ENCODE measurements at places on chromosomes 12 and 14.

DNA sequence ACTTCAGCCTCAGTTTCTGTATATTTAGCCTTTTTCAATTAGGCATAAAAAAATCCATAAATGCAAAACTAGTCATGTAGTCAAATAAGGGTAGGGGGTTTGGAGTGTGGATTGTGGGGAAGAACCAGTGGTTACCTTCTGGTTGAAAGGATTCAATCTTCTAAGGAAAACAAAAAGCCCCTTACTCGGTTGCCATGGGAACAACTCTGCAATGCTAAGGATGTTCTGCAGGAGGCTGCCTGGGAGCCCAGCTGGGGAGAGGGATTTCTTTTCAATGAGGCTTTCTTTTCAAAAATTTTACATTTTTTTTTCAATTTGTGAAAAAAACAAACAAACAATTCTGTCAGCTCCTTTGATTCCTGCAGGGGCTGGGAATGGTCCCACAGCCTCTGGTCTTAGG lies 67.2 kb downstream of the SLC8A3 start:
- no peak for DNase-seq

- DNase-seq, result no peak
Measured at GRCh38 chr14:98466807-98467206, 805.2 kb downstream of the BCL11B start.

- DNase-seq, result no peak
Measured at GRCh38 chr12:49564686-49565405, 3.1 kb downstream of the MCRS1 start.

DNA sequence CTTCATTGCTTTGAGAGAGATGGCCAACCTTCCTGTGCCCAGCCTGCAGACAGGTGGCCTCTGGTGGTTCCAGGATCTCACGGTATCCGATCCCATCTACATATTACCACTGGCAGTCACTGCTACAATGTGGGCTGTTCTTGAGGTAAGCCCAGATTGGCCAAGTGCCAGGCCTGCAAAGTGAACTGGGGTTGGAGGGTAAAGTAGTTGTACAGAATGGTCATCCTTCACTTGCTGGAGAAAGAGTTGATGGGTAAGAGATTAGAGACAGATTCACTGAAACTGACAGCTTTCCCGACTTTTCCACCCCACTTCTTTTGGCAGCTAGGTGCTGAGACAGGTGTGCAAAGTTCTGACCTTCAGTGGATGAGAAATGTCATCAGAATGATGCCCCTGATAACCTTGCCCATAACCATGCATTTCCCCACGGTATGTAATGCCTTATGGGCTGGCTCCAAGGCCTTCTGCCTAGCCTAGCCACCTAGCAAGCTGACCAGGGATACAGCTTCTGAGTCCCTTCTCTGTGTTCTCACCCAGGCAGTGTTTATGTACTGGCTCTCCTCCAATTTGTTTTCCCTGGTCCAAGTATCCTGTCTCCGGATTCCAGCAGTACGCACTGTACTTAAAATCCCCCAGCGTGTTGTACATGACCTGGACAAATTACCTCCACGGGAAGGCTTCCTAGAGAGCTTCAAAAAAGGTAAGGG lies 4.1 kb downstream of the OXA1L start:
- DNase-seq, result no peak

DNA sequence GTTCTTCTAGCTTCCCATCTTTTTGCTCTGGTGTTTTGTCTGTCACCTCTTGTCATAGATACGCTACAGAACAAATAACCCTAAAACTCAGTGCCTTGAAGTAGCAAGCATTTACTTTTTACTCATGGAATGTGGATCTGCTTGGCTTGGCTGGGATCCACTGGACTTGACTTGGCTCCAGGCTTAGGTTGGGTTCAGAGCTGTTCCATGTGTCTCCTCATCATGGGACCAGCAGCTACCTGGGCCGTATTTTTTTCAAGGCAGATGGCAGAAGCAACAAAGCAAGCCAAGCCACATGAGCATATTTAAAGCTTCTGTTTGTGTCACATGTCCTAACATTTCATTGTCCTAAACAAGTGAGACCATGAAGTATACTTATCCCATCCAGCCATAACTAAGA lies 48.7 kb upstream of the ATF1 start:
- no peak for DNase-seq

DNA sequence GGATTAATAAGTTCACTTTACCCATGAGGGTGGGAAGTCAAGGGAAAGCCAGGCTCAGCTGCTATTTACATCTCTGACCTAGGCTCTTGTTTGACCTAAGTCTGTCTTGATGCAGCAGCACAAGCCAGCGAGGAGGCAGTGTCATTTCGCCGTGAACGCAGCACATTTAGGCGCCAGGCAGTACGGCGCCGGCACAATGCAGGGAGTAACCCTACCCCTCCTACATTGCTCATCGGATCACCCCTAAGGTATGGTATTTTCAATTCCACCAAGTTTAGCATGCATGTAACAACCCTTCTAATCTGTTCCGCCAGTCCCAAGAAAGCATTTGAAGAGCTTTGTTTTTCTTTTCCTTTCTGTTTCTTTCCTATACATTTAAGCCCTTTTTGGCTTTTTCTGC lies 81.2 kb downstream of the PCNX1 start:
- peak; percentile 40 for DNase-seq

DNA sequence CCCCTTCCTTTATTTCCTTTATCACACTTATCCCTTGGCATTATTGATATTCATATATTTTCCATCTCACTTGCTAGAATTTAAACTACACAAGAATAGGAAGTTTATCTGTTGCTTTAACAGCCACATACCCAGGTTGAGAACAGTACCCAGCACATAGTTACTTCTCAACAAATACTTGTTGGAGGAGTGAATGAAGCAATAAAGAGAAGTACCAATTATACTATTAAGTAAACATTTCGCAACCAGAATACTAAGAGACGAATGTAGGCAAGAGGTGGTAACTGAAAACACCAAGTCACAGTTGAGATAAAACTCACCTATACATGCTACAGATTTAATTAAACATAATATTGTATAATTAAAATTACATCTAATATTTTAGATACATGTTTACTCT lies 110.9 kb downstream of the FSCB start:
- no peak for DNase-seq

DNA sequence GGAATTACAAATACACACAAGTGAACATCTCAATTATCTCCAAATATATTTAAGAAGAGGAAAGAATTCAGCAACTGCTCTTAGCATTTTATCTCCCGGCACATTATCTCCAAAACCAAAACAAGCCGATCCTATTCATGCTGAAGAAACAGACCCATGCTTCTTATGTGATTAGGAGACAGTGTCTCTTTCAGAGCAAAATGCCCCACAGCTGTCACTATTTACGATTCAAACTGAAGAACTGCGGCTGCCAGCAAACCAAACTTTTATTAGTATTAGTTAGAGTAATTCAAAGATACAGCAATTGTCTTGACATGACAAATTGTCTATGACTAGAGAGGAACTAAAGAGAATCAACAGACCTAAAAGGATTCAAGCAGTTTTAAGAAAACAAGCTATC lies 79.4 kb downstream of the SETD3 start:
- no peak for DNase-seq

DNA sequence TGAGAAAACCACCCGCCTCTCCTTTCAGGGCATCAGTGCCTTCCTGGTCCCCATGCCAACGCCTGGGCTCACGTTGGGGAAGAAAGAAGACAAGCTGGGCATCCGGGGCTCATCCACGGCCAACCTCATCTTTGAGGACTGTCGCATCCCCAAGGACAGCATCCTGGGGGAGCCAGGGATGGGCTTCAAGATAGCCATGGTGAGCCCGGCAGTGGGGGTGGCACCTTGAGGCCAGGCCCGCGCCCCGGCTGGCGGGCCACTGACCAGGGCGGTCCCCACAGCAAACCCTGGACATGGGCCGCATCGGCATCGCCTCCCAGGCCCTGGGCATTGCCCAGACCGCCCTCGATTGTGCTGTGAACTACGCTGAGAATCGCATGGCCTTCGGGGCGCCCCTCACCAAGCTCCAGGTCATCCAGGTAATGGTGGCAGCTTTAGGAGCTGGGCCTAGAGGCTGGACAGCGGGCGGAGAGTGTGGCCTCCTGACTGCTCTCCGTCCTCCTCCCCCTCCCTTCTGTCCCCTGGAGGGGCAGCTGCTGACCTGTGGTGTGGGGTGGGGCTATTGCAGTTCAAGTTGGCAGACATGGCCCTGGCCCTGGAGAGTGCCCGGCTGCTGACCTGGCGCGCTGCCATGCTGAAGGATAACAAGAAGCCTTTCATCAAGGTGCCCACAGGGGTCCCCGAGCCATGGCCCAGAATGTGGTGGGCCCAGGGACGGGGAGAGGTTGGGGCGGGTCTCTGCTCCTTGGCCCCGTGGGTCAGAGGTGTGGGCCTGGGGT lies 12.8 kb downstream of the ACADS start:
- no peak for DNase-seq

Measured in inflammatory macrophage treated with lipopolysaccharide for 4 hours (primary cell).